ENCODE measurements at places on chromosomes 16 and 17.

GRCh38 chr17:83164490-83164889, 85.1 kb downstream of the METRNL start:
- no peak for DNase-seq

DNA sequence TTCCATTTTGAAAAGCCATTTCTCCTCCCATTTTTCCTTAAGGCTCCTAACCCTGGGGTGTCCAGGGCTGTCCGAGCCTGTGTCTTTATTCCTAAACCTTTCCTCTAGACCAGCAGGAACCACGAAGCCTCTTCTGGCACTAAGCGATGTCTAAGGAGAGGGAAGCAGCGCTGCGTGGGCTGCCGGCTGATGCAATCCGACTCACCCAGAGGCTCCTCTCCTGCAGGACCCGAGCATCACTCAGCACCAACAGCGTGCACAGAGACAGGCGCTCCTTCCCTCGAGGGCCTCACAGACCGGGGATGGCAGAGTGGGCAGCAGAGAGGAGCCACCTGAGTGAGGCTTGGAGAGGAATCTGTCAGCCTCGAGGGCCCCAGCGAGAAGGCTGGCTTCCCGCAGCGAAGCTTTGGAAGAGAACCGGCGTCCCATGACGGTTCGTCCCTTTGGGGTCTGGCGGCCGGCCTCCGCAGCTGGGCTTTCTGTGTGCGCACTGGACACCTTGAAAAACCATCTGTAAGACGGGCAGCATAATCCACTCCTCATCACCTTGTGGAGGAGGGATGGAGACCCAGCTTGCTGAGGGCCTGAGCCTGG, 174.3 kb downstream of the FOXL1 start:
- DNase-seq, result no peak

- no peak for DNase-seq
Measured at GRCh38 chr16:57316390-57317017, 32.0 kb upstream of the PLLP start.

DNA sequence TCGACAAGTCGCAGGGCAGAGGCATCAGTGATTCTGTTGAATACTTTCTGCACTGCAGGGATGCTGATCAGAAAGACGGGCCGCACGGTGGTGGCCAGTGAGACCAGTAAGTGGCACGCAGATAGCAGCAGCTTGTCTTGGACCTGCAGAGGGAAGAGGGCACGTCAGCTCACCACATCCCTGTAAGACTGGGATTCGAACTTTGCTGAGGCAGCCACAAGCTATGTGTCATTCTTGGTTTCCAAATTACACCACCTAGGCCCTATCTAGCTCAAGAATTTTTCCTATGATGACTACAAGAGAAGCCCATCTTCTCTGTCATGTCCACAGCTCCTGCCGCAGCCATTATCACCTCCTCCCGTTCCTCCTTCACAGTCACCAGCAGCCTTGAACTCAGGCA, 49.4 kb upstream of the GSG1L start:
- DNase-seq, result no peak

GRCh38 chr17:34672176-34672785, 92.9 kb downstream of the TMEM132E start:
- no peak for DNase-seq

DNA sequence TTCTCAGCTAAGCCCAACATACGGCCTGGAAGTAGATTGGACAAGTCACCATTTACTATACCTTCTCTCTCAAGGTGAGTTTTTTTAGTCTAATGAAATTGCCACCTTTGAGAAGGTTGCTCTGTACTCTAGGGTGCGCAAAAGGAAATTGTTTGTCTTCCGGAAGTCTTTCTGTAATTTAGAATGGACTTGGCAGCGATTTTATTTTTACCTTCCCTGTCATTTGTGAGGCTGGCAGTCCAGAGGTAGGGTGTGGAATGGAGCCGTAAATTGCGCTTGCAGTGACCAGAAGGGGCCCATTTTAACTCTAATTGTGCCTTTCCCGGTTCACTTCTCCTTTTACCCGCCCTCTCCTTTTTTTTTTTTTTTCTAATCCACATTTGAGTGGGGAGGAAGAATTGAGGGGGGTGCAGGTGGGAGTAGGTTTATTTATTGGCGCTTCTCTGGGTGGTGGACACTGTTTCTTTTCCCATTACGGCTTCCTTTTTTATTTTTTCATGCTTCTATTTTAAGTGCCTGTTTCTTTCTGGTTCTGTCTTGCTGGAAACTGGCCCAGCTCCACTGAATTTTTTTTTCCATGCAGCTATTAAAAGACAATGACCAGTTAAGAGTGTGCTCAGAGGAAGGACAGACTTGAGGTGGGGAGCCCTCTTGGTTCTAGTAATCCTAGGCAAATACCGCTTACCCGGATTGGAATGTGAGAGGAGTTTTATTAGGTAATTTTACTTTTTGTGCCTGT, 89.7 kb upstream of the CLEC18A start:
- DNase-seq, result no peak

- no peak for DNase-seq
Measured at GRCh38 chr17:3723188-3723555, 531 bp upstream of the HASPIN start.

GRCh38 chr17:74790161-74791058, 14.3 kb upstream of the NAT9 start:
- no peak for DNase-seq

GRCh38 chr16:72198771-72199201, 26.8 kb upstream of the PMFBP1 start:
- DNase-seq, result no peak
